IMR-90 (cell line): ENCODE measurements at places on chromosomes 4 and X. TPM values are rescaled to one million over a fixed set of nuclear protein-coding genes. Genes with fewer than 3 reads are reported as not detected.

JCHAIN gene
- 0.72 and 0.83 TPM in 2 replicates for total RNA-seq

GRCh38 chrX:130114141-130114588, 3.9 kb upstream of the ELF4 start:
- peak; percentile 19 for DNase-seq

GRCh38 chrX:151391722-151392121, 5.3 kb upstream of the VMA21 start:
- DNase-seq = no peak

DNA sequence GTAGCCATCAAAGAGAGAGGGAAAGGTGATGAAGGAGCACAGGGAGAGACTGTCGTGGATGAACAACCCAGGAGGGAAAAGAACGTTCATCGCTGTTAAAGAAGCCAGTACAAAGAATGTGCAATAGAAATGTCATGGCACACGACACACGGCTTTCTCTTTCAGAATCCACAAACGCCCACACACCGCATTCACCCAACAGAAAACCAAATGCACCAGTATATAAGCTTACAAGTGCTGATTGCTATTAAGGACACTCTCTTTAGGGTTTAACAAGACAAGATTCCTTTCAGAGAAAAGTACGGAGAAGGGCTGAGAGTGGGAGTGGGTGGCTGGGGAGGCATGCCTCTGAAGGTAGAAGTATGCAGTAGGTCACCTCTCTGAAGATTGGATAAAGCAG, 80.2 kb downstream of the C4orf51 start:
- no peak for DNase-seq

DNA sequence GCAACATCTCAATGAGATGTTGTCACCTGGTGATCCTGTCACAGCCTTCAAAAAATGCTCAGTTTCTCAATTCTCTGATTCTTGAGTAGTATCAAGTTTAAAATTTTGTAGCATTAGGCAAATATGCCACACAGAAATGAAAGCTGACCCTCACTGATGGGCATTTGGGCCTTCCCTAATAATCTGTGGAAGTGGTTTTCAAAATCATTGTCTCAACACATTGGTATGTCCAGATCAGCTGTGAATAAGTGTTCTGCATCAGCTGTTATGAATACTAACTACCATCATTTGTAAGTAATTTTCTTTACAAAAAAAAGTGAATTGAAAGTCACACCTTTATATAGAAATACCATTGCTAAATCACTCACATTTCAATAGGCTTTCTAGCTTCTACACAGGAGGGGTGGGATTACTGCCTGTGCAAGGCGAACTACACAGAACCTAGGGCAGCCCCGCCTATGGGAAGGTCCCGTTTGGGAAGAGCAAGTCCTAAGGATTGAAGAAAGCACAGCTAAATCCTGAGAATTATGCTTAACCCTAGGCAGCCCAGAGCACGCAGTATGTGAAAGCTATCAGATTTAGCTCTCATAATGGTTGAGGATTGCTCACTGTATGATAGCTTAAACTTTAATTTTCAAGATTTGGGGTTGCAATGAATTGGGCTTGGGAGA, 73.4 kb downstream of the GPC3 start:
- DNase-seq = no peak

GRCh38 chr4:168836490-168836889, 173.6 kb downstream of the CBR4 start:
- DNase-seq = no peak

GRCh38 chrX:154733066-154733425, 17.8 kb downstream of the GAB3 start:
- no peak for DNase-seq

DNA sequence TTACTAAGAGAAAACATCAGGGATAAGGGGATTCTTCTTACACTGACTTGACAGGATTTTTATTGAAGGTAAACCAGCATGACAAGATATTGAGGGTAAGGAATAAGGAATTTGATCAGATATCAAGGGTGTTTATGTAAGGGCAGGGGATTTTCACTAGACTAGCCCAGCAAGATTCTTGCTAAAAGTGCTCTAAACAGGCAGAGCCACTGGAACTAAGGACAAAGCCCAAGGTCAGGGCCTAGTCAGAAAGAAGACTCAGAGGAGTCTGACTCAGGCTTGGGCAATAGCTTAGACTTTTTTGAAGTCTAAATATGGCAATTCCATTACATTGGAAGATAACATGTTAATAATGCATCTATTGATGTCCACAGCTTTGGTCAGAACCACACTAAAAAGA, 6.5 kb upstream of the GLRA3 start:
- no peak for DNase-seq

- DNase-seq = no peak
These were observed 104.6 kb upstream of the IGFBP7 start for GRCh38 chr4:57214654-57215411.

DNA sequence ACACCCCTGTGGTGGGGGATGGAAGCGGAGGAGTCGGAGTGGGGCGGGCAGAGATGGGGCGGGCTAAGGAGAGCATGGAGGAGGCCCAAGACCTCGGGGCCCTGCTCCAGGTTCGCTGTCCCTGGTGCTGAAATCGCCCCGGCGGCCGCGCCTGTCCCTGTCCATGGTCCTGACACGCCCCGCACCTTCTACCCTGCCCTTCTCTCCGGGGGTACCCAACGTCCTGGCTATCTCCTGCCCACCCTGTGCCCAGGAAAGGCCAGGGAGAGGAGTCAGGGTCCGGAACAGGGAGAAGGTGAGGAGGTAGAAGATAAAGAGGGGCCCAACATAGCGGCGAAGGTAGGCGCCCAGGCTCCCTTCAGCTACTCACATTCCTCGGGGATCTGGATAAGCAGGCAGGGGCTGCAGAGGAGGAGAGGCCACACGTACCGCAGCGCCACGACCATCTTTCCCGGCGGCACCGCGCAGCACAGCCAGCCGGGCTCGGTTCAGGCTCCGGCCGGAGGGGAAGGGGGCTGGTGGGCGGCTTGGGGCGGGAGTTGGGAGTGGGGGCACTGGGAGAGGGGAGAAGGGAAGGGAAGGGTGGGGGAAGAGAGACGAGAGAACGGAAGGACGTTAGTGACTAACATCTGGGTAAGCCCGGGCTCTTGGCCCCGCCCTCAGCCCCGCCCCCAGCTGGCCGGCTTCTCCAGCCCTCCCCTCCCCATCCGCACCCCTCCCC, 10.4 kb downstream of the L1CAM start:
- DNase-seq = no peak

- DNase-seq = no peak
These were observed 288.8 kb downstream of the GRIA2 start for GRCh38 chr4:157509341-157509740.

GRCh38 chrX:124328765-124329164, 3.7 kb upstream of the TEX13D start:
- no peak for DNase-seq

PLP1 gene
- 0.18 and 0.28 TPM in 2 replicates for total RNA-seq

DNA sequence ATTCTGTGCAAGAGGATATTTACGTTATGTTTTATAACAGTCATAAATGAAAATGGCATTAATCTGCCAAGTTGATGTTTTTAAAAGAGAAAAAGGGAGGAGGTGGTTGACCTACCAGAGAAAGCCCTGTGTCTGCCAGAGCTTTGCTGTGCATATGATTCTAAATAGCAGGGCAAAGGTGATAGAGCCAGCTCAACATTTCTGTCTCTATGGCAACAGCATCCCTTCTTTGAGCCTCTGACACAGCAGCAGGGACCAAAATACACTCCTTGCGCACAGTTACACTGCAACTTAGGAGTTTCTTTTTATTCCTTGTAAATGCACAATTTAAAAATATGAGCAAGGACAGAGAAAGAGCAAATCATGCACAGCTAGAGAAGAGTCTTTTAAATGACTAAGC, 133.3 kb upstream of the RAI2 start:
- DNase-seq = no peak

DNA sequence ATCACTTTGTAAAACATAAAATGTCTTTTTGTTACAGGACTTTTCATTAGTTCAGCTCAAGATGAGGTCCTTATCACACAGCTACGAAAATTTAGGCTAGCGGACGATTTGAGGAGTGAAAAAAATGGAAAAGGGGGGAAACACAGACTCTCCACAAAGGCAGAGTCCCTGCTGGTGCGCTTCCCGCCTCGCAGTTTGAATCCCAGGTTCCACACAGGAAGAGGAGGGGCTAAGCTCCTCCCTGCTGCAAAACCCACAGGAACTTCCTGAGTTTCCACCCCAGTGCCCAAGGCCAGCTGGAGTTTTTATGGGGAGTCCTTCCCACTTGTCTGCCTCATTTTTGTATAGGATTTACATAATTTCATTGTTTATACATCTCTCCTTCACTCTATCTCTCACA, 11.2 kb downstream of the ADAM29 start:
- no peak for DNase-seq

TGIF2LX gene
- not detected in 2 replicates for total RNA-seq

XAGE1A gene
- total RNA-seq = not detected in 2 replicates

DNA sequence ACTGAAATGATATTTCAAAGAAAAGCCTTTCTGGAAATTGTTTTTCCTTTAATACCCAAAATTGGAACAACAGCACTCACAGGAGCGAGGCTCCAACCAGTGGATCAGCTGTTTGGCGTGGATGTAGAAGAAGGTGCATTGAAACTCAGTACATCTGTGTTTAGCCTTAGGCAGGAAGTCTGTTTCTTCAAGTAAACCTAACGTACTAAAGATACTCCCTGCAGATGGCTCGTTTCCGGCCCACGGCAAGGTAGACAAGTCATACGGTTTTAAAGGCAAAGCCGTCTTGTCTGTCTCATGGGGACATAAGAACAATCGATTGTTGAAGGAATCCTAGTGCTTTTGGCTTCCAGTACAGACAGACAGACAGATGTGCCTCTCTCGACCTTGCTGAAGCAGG, 50.0 kb upstream of the CLCN4 start:
- DNase-seq = no peak

DNA sequence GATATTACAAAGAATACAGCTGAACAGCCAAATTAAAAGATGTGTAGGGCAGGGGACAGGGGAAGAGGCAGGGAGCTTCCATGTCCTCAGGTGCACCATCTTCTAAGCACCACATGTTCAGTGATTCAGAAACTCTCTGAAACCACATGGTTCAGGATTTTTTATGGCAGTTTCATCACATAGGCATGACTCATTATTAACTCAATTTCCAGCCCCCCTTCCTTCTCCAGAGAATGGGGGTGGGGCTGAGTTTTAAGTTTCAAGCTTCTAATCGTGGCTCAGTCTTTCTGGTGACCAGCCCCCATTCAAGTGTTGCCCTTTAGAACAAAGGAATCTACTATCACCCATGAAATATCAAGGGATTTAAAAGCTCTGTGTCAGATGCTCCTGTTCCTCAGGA, 317.8 kb upstream of the GALNT7 start:
- DNase-seq = peak; percentile 95

GABRG1 gene
- not detected in 2 replicates for total RNA-seq

GABRE gene
- 1.3 and 1.9 TPM in 2 replicates for total RNA-seq

ETDA gene
- not detected in 2 replicates for total RNA-seq

DNA sequence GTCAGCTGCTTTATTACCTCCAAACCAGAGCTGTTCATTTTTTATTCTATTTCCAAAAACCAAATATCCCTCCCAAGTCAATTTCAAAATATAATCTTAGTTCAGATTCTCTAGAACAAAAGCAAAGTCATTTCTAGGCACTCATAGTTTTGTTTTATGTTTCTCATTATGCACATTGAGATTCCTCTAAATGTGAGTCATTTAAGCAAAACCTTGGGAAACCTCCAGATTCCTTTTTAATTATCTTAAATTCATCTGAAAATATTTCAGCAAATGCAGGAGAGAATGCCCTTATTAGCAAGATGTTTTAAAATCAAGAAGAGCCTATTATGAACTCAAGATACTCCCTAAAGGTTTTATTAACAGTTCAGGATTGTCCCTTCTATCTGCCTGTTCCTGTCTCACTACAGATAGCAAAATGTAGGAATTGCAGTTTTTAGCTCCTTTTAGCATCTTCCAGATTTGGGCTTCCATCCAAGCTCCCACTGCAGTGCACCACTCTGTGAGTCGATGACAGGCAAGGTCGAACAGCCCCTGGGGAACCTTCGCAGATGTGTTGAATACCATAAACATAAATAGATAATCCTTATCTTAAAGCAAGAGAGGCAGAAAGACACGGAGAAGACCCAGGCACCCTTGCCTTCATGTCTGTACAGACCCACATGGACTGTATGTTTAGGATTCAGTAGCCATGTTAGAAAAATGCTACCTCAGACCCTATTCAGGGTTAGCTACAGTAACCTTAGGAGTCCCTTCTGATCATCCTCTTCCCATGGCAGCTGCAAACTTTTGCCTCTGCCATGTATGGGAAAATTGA, 11.3 kb upstream of the SLC9A7 start:
- peak; percentile 62 for DNase-seq

GRCh38 chr4:185421366-185422124, 4.2 kb downstream of the UFSP2 start:
- DNase-seq = peak; percentile 68

DNA sequence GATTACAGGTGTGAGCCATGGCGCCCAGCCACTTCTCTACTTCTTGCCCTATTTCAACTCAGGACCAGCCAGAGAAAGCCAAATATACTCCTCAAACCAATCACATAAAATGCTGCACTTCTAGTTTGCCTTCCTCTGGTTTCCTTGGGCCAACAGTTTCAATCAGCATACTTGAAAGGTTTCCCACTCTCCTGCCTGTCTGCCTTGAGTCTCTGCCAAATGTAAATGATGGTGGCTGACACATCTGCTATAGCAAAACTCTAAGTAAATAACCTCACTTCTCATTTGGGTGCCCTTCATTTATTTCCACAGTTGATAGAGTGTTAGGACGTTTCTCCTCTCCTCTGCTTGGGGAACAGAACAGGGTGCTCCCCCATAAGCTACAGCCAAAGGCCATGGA, 36.4 kb upstream of the PPA2 start:
- no peak for DNase-seq

- DNase-seq = no peak
These were observed 39.3 kb downstream of the HMX1 start for GRCh38 chr4:8832113-8832915.

DNA sequence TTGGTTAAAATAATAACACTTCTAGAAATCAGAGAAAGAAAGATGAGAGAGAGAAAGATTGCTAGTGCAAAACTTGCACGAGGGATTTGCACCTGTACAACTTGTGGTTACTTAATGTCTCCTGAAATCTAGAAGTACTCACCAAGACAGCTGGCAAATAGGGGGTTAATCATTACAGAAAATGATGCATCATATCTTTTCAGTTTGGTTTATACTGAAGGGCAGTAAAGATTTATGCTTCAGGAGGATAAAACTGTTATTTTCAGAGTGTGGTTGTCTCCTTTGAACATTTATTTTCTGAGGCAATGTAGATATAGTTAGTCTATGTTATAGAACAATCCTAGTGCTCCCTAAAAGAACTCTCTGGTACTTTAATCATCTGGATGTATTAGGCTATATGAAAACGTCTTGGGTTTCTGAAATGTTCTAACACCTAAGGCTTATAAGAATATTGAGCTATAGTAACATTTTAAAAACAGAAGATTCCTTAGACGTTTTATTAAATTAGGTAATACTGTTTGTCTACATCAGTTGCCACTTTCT, 13.3 kb downstream of the ATOH1 start:
- DNase-seq = no peak

CC2D2A gene
- total RNA-seq = 21.9 and 26.3 TPM in 2 replicates

XAGE2 gene
- total RNA-seq = not detected in 2 replicates
